Right ventricle myocardium superior (tissue), 1 donor: ENCODE measurements at places on chromosomes 7 and 10. TPM values are rescaled to one million over a fixed set of nuclear protein-coding genes. Genes with fewer than 3 reads are reported as not detected.

C10orf143 gene
- 2.2 TPM for total RNA-seq

FOXP2 gene
- 2.3 TPM for total RNA-seq

CDHR3 gene
- 12.4 TPM for total RNA-seq

GRCh38 chr7:107170051-107170915, 1.5 kb downstream of the HBP1 start:
- DNase-seq, result no peak

DNA sequence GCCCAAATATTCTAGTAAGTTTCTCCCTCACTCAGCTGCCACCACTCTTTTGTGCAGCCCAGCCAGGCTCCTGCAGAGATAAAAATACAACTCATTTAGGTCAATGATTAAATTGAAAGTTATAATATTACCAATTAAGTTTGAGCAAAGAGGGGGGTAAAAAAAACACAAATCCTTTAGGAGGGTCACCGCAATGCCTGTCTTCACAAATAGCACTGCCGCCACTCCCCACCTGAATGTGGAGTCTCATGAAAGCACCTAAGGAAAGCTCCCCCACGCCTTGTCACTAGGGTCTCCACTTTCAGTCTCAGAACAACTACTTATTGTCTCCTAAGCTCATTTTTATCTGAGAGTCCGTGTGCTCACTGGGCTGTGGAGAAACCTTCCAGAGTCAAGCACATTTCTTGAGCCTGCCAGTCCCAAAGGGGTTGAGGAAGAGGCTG, 148.7 kb downstream of the FGFR2 start:
- DNase-seq, result no peak
